ENCODE measurements at places on chromosomes 3 and 15.

GRCh38 chr15:85550283-85550682, 169.9 kb downstream of the AKAP13 start:
- DNase-seq, result no peak

- no peak for DNase-seq
These were observed 958.7 kb downstream of the AGBL1 start for GRCh38 chr15:87038404-87038803.

GRCh38 chr3:40770061-40770460, 245.3 kb downstream of the ZNF621 start:
- no peak for DNase-seq

DNA sequence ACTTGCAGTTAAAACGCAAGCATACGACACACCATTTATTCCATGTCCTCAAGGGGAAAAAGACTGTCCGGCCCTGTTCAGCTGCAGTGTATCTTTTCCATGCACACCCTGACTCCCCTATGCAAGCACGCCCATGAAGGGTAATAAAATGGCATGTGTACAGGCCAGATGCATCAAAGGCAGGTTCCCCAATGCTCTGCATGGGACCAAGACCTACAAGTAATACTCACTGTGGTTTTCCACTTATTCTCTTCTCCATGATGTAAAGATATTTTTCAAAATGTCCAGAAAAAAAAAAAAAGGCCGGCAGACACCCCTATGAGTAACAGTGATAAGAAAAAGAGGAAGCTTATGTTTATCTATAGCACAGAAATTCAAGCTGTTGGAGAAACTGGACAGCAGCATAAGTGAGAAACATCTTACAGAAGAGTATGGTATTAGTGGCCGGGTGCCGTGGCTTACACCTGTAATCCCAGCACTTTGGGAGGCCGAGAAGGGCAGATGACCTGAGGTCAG, 70.8 kb downstream of the MCF2L2 start:
- DNase-seq, result no peak

GRCh38 chr3:145915787-145916186, 245.2 kb downstream of the PLOD2 start:
- DNase-seq, result no peak

- peak; percentile 41 for DNase-seq
These were observed 133.0 kb downstream of the LRRK1 start for GRCh38 chr15:101052031-101052620.

DNA sequence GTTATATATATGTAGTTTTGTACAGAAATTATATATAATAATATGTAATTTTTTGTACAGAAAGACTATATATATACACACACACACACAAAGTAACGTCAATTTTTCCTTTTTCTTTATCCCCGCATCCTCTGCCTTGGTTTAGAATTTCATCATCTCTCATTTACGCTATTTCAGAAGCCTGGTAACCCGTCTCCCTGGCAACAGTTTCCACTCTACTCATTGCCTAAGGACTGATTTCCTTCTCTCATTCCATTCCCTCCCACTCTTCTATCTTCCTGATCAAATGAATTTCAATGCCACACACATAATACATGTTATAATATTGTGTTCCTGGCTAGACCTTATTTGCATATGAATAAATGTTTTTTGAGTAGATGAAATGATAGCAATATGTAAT, 47.8 kb upstream of the NDN start:
- DNase-seq, result no peak

DNA sequence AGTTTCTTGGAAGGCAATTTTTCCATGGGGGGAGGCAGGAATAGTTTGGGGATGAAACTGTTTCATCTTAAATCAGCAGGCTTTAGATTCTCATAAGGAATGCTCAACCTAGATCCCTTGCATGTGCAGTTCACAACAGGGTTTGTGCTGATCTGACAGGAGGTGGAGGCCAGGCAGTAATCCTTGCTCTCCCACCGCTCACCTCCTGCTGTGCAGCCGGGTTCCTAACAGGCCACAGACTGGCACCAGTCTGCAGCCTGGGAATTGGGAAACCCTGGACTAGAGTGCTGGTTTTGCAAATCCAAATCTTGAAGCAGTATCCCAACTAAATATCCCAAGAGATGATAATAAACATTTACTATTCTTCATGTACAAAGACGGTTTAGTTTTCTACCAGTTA, 256.3 kb upstream of the TMCO5A start:
- no peak for DNase-seq

GRCh38 chr3:161412123-161412522, 40.8 kb upstream of the SPTSSB start:
- DNase-seq, result no peak

DNA sequence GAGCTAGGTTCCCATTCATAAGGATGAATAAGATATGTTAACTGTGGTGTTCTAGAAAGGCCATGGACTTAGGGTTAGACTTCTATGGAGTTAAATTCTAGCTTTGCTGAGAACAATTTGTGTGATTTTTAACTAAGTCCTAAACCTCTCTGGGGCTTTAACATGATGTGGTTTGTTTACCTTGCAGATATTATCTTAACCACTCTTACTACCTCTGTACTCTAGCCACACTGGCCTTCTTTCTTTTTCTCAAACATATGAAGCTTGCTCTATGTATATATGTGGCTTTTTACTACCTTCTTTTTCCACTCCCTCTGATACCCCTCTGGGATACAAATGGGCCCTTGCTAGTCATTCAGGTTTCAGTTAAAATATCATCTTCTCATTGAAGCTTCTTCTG, 108.4 kb downstream of the ZNF609 start:
- DNase-seq, result no peak

DNA sequence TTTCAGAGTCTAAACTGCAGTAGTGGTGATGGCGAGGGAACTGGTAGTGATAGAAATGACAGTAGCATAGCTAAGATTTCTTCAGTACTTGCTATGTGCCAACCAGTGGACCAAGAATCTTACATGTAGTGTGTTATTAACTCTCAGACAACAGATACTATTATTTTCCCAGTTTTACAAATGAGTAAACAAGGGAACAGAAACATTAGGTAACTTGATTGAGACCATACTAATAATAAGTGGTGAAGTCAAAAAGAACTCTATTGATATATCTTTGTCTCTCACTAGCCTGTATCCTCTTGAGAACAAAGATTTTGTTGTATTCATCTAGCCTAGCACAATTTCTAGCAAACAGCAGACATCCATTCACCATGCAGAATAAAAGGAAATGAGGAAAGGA, 250.1 kb downstream of the ZBTB20 start:
- no peak for DNase-seq

DNA sequence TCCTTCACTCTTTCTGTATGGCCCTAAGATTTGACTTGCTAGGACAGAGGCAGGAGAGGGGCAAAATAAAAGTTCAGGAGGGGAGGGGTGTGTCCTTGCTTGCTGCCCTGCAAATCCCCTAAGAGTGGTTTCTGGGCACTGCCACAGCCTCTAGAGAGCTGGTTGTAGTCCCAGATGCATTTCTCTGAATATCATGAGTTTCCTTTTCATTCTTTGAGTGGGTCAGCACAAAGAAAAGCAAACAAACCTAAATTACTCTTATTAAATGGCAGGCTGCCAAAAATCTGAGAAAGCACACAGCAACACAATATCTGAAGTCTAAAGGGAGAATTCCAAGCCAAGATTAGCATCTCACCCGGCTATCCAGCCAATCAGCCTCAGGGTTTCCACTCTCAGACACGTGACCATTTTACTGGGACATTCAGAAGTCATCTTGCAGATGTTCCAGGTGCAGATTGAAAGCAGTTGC, 919.3 kb downstream of the TUSC7 start:
- DNase-seq, result no peak

DNA sequence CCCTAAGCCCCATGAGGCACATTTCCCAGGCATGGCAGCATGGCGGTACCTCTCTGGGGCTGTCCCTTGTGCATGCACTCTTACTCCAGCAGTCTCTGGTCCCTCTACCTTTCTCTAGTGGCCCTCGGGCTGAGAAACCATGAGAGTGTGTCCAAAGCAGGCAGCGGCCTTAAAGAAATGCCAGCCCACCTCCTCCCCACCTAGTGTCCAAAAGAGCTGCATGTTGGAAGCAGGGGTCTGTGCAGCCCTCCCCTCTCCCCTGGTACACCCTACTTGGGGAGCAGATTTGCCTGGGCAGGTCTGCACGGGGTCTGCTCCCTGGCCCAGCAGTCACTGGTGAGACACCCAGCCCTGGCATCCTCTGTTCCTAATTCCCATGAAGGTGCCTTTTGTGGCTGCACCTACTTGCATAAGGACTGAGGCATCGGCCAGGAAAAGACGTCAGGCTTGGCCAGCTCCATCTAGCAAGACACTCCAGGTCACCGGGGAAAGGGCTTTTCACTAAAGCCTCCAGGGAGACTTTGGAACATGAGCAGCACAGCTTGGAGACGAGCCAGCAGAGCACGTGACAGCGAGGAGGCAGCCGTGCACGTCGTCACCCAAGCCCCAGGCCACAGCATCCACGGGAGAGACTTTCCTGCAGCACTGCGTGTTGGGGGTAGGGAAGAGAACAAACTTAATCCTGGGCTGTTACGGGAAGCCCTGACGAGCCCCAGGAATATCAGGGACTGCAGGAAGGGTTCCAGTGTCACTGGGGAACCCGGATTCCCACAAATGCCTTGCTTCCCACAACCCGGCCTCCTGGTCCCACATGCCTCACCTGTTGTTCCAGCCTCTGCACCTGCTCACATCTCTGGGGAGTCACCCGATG, 38.8 kb downstream of the TM2D3 start:
- DNase-seq, result peak; percentile 91

GRCh38 chr15:29677871-29678461, 144.3 kb downstream of the TJP1 start:
- no peak for DNase-seq

DNA sequence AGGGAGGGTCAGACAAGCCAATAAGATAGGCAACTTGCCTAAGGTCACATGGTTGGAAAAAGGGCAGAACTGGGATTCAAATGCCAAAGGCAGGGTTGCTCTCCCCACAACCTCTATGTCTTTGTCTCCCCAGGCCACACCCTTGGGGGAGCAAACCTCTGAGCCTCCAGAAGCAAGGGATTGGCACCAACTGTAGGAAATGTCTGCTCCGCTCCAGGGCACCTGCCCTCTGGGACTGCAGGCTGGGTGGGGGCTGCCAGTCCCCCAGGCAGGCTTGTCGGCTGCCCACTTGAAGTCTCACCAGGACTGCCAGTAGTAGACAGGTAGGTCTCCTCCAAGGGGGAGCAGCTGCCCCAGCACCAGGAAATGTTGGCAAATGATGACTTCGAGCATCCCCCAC, 2.0 kb downstream of the FAM3D start:
- DNase-seq, result no peak

DNA sequence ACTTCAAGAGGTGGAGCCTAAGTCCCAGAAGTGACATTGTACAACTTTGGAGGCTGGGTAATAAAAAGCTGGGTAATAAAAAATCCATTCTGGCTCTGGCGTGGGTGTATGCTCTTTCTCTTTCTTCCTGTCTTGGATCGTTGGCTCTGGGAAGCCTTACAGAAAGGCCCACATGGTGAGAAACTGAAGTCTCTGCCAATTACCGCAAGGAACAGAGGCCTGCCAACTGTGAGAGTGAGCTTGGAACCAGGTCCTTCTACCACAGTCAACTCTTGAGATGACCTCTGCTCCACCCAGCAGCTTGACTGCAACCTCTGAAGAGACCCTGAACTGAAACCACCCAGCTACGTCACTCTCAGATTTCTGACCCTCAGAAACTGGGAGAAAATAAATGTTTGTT, 51.0 kb downstream of the NR2F2 start:
- DNase-seq, result peak; percentile 49

- DNase-seq, result no peak
These were observed 4.1 kb downstream of the DET1 start for GRCh38 chr15:88542342-88542733.

All from left lobe of liver (tissue), 2 donors.